ENCODE measurements at places on chromosomes 11 and 22.
A peak's percentile ranks its signal among the peaks of the same experiment; 100 is the strongest.

DNA sequence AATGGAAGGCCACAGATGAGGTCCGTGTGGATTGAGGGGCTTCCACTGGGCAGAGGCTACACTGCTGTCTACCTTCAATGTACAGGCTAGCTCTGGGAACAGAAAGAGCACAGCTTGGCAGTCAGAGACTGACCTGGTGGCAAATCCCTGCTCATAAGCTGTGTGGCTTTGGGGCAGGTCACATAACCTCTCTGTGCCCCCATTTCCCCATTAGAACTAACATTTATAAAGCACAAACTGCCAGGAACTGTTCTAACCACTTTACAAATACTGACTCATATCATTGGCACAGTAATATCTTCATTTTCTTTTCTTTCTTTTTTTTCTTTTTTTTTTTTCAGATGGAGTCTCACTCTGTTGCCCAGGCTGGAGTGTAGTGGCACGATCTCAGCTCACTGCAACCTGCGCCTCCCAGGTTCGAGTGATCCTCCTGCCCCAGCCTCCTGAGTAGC is 3.1 kb downstream of the FOSL1 start:
- no peak for DNase-seq

DNA sequence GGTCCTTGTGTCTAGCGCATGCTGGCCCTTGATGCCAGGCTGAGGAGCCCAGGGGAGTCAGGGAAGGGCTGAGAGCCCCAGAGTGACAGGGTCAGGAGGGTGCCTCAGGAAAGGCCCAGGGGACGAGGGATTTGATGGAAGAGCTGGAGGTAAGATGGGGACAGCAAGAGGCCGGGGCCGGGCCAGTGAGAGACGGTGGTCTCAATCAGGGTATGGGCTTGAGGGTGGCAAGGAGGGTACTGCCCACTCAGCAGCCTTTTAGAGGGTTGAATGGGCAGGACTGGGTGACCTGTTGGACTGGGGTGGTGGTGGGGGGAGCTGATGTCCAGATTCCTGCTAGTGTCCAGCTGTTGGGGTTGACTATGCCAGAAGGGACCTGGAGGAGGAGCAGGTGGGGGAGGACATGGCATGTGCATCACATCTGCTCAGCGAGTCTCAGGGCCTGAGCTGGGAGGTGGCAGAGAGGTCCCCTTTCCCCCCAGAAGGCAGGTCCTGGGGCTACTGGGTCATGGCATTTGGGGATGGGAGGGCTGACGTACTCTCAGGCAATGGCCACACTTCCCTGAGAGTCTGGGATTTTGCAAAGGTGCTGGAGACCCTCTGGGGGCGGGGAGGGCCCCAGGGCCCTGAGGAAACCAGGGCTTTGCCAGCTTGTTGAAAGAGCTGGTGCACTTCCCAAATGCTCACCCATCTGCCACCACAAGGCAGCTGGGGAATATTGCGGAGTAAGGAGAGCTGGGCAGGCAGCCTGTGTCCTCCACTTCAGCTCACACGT is 18.4 kb downstream of the MYO7A start:
- DNase-seq = no peak

- DNase-seq = no peak
Observed at GRCh38 chr11:47361419-47361818, 8.9 kb upstream of the MYBPC3 start.

DNA sequence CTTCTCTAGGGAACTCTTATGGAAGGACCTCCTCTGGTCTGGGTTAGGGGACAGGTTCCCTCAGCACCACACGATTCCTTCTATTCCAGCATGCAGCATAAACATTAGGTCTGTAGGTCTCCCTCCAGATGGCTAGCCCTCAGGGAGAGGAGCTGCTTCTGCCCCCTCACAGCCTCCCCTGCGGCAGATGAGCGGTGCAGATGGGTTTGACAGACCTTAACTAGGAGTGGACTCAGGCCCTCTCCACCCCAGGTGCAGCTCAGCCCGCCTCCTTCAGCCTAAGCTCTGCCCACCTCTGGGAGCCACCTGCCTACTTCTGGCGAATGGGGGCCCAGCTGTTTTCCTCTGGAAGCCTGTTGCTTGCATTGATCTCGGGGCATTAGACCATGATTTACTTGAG is 55.7 kb upstream of the EIF3D start:
- DNase-seq = no peak

- no peak for DNase-seq
Observed at GRCh38 chr11:1205121-1205986, 17.5 kb upstream of the MUC5B start.

DNA sequence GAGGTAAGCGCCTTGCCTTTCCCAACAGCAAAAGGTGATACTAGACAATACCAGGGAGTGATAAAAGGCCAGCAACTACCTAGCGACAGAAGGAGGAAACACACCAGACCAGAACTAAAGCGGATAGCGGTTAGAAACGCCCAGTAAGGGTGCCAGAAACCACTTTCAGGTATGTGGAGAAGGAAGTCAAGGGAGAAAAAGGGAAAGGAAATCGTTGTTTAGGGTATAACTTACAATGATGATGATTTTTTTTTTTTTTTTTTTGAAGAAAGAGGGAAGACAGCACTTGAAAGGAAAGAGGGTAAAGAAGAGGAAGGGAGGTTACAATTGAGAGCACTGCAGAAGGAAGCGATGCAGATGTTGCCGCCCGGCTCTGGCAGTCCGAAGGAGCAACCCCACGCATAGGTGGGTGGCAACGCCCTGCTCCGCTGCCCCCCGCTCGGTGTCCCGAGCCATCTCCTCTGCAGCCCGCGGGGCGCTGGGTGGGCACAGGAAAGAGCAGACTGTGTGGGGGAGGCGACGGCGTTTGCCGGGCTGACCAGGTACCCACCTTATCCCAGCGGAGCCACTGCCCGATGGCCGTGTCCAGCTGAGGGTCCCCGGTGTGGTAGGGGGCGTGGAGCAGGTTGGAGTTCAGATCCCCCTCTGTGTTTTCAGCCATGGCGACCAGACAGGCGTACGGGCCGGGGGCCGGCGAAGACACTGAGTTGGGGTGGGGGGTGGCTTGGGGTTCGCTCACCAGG is 561 bp downstream of the PGM2L1 start:
- DNase-seq = no peak

DNA sequence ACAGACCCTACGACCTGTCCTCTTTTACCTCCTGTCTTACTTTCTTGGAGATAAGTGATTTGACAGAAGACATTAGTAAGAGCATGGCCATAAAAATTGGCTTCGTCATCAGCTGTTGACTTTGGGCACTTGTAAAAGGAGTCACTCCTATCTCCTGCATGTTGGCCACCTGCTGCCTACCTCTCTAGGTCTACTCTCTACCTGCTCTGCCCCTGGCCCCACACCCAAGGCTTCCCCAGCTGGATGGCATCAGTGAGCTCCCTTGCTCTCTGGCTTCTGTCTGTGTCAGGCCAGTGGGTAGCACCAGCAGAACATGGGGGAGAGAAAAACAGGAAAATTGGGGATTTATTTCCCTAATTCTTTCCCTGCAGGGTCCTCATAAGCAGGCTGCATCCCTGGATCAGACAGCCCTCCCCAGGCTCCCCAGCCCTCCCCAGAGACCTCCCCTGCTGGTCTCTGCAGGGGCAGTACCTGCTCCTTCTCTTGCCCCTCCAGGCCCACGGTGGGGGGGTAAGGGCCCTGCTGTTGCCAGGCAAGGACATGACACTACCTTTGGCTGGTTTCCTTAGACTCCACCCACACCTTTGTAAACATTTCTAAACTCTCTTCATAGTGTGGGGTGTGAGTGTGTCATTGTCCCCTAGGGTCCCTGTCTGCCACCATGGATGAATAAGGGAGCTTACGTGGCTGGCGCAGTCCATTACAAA is 157.0 kb upstream of the NECTIN1 start:
- DNase-seq = no peak

GRCh38 chr11:8011981-8012444 is 24.9 kb downstream of the EIF3F start:
- no peak for DNase-seq

- no peak for DNase-seq
Observed at GRCh38 chr22:20090730-20091240, 10.7 kb downstream of the DGCR8 start.

- DNase-seq = no peak
Observed at GRCh38 chr22:30245985-30246813, at the start of gene LIF. TSS of gene LIF (minus strand) at chr22:30246759. CDS start at chr22:30246695, 64 bp downstream.

GRCh38 chr11:130614591-130614990 is 166.1 kb downstream of the ADAMTS15 start:
- no peak for DNase-seq

DNA sequence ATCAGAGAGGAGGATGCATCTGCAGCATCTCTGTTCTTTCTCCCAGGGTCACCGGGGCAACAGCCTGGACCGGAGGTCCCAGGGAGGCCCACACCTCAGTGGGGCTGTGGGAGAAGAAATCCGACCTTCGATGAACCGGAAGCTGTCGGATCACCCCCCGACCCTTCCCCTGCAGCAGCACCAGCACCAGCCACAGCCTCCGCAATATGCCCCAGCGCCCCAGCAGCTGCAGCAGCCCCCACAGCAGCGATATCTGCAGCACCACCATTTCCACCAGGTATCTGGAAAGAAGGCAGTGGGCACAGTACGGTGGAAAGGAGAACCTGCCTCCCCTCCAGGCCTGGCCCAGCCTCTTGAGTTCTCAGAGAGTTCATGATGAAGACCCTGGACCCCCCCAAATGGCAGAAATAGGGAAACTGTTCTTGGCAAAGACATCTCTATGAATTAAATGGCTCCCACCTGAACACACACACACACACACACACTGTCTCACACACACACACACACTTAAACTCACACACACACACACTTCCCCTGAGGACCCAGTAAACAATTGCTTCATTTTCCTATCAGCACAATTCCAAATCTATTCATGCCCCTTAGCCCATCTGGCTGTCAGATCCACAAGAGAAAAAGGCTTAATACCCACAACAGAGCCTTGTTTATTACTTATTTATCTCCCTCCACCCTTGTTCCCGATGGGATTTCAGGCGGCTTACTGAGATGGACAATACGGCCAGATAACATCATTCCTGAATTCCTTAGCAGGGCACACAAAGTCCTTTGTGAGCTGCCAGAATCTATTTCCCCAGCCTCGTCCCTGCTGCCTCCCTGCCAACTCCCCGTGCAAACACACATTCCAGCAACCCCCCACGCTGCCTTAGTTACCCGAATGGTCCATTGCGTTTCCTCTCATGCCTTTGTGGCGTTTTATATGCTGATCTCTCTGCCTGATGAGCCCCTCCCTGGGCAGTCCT is 8.1 kb downstream of the TMA7B start:
- DNase-seq = no peak

- DNase-seq = no peak
Observed at GRCh38 chr11:2798951-2799761, 86.4 kb downstream of the CDKN1C start.

DNA sequence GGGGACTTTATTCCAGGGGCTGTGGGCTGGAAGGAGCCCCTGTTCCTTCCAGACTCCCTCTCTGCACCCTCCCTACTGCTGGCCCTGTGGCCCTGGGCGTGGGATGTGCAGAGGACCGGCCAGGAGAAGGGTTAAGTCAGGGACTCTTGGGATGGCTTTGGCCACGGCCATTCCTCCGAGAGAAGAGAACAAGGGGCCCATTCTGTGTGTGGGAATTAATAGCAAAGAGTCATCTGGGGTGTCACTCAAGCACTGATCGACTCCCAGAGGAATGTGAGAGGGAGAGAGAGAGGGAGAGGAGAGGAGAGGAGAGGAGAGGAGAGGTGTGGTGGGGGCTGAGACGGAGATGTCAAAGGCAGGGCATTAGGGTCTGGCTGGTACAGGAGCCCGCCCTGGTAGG is 14.2 kb upstream of the SOX10 start:
- no peak for DNase-seq

GRCh38 chr11:65553301-65554001 is 4.7 kb downstream of the LTBP3 start:
- no peak for DNase-seq

DNA sequence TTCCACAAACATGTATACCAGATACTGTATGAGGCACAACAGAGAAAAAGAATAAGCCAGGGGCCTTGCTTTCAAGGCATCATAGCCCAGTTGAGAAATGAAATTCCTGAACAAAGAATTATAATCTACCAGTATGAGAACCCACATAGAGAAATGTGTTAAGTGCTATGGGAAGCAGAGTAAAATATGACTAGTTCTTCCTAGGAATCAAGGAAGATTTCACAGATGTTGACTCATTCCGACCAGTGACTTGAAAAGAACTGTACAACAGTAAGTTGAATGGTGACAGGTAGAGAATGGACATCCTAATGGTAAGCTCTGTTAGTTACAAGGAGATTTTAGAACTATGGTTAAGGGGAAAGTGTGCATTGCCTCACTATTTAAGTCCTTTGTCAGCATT is 102.6 kb downstream of the TRIM44 start:
- no peak for DNase-seq

- DNase-seq = no peak
Observed at GRCh38 chr11:66316849-66317251, at the start of gene CD248. TSS of gene CD248 (minus strand) at chr11:66317044. CDS start at chr11:66317027, 17 bp downstream.

DNA sequence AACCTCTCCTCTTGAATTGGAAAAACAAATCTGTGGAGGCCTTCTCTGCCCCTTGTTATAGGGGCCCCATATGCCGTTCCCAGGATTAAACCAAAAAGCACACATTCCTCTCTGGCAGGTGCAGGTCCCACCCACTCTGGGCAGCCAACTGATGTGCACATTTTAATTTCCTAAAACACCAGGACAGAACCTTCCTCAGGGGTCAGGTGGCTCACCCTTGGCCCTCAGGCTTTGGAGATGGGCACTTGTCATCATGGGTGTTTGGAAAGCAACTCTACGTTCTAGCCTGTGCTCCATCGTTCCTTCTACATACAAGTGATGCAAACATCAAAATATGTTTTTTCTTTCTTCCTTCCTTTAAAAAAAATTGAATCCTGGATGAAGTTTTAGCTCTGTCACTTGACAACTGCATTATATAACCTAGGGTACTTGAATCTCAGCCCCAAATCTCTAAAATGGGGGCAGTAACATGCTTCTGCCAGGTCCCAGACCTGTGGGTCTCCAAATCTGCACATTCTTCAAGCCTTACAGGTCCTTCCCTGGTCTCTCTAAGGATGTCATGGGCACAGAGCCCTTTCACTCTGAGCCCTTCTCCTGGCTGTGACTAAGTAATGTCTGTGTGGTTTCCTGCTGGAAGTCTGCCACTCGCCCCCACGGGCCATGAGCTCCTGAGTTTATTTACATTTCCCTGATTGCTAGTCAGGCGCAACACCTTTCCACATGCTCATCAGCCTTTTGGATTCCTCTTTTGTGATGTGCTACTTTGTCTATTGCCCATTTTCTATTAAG is 43.8 kb downstream of the KCNQ1OT1 start:
- DNase-seq = no peak

DNA sequence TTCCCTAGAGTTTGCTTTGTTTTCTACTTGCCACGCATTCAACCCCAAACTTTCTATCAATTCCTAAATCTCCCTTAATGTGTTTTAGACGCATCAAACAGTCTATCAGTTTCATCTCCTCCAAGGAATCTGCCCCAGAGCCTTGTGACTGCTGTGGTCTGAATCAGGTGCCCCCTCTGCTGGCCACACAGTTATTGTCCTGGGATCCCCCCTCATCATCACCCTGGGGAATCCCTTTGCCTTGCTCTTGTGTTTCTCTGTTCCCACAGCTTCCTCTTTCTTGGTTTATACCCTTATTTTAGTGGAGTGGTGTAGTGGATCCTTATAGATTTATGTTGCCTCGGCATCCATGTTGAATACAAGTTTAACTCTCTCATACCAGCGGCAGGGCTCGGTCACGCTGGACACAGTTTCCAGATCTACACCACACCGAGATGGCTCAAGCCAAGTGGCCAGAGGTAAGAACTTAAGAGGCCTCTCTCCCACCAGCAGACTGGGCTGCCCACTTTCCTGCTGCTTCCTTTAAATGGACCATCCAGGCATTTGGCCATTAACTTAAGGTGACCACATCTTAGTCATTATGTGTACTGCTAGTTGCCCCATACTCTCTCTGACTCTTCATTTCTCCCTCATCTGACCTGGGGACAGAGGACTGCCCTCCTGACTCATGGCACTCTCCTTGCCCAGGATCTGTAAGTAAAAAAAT is 8.2 kb downstream of the UPB1 start:
- DNase-seq = peak; percentile 41

- DNase-seq = no peak
Observed at GRCh38 chr11:87820011-87820410, 355.2 kb downstream of the RAB38 start.

Data from activated naive CD4-positive, alpha-beta T cell (primary cell).